Stimulated activated CD4-positive, alpha-beta T cell treated with anti-CD3 and anti-CD28 coated beads, Interleukin-12 subunit alpha, Interleukin-12 subunit beta, amount 100 ng/mL, for 4 hours (primary cell): ENCODE measurements at places on chromosomes 4 and X.

DNA sequence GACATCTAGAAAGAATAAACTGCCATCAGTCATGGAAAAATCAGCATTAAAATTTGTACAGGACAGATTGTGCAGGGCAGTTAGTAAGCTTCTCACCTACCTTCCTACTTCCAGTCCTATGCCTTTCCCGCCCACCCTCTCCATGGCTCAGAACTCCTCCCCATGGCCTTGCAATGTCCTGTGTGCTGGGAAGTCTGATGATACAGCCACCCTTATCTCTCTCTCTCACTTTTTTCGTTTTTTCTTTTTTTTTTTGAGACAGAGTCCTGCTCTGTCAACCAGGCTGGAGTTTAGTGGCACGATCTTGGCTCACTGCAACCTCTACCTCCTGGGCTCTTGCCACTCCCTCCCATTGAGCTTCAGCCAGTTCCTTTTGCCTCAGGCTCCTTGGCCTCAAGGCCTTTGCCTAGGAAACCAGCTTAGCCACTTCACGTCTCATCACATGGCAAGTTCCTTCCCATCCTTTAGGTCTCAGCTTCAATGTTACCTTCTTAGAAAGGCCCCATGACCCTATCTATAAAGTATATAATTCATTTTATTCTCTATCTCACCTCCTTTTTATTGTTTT, 259.7 kb downstream of the NKX6-1 start:
- no peak for DNase-seq

DNA sequence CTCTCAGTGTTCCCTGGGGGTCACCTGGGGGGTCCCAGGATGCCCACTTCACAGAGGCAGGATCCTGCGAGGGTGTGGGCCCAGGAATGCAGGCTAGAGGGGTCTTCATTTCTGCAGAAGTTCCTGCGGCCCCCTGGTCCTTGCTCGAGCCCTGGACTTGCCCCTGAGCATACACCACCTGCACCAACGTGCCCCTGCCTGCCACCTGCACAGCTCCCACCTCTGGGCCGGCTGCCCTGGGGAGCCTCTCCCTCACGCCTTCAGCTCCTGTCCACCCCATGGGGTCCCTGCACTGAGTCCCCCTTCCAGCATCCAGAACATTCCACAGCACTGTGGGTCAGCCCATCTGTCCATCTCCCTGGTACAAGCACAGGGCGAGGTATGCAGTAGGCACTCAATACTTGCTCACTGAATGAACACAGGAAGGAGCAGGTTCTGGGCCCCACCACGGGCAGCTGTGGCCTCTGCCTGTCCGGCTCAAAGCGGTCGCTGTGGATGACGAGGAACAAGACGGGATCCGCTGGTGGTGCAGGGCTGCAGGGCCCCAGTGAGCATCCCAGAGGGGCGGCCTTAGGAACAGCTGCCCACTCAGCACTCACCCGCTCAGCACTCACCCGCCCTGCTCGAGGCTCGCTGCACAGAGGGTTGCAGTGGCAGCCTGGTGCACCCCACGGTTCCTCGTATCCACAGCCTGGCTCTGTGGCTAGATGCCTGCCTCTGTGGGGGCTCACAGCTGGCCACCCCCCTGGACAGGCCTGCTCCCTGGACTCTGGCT, 70.5 kb upstream of the MXD4 start:
- no peak for DNase-seq

GRCh38 chr4:145528601-145529000, 46.9 kb downstream of the SMAD1 start:
- DNase-seq = no peak

DNA sequence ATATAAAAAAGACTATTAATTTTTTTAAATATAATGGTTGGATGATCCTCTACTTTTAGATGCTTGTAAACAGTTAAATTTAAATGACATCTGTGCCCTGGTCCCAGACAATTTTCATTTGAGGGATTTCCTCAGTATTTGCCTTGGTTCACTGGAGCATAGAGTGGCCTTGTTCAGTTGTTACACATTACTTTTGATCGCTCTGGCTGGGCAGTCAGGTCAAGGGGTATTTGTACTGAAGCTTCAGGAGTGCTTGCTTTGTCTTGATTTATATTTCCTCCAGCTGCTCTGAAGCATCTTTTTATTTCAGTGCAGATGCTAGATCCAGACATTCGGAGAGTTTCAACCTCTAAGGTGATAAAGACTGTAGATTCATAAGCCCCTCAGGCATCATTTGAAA, 50.0 kb downstream of the COMMD8 start:
- no peak for DNase-seq

DNA sequence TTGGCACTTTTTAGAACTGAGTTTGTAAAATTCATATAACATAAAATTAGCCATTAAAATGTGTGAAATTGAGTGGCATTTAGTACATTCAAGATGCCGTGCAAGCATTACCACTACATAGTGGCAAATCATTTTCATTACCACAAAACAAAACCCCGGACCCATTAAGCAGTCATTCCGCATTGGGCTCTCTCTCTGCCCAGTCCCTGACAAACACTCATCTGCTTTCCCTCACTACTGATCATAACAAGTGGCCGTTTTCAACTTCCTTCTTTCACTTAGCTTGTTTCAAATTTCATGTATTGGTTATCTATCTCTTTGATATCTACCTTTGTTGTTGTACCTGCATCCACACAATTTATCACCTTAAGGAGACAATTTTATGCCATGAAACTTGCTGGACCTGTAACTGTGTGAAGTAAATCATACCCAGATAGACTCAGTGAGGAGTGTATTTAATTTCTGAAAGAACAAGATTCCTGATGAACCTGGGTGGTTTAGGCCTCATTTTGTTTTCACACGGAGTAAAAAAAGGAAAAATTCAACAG, 202.1 kb downstream of the OR13H1 start:
- no peak for DNase-seq

DNA sequence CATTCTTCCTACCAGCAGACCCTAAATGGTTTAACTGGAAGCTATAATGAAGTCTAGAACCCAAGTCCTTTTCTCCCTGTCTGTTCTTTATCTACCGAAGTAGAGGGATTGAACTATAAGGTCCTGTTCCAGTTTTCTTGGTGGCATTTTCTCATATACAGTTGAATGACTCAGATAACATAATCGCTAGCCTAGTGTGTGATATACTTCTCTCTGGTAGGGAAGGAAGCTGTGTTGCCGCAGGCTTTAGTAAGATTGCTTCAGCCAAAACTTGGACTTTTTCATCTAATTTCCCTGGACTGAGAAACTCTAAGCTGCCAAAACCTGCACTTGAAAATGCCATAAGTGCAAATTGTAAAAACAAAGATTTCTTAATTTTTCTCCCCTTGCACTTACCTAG, 123.4 kb downstream of the NWD2 start:
- DNase-seq = no peak

DNA sequence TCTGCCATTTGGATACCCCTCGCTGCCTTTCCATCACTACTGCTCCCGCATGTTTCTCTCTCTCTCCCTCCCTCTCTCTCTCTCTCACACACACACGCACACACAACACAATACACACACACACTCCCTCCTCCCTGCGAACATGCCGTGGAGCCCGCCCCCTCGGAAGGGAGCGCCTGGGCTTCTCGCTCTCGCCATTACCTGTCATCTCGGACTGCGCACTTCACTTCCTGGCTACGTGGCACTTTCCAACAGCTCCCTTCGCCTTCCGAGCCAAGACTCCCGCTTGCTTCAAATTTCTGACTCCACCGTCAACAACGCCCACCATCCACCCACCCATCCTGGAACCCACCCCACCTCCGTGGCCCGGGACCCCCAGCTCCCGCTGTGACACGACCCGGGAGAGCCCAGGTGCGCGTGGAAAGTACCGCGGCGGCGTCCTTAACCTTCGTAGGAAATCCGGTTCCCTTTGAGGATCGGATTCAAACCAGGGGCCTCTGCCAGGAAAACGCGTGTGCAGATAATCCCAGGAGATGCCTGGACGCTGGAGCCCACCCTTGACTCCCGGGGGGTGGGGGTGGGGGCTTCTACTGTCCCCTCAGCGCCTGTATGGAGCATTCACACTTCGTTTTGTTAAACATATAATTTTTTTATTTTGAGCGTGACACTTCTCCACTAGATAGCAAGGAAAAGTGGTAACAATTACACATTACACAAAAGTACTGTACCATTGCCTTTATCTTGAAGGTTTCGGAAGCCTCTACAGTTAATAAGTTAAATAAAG, 12.5 kb downstream of the ARX start:
- no peak for DNase-seq

GRCh38 chr4:152340818-152341217, 195.1 kb downstream of the FBXW7 start:
- DNase-seq = no peak

DNA sequence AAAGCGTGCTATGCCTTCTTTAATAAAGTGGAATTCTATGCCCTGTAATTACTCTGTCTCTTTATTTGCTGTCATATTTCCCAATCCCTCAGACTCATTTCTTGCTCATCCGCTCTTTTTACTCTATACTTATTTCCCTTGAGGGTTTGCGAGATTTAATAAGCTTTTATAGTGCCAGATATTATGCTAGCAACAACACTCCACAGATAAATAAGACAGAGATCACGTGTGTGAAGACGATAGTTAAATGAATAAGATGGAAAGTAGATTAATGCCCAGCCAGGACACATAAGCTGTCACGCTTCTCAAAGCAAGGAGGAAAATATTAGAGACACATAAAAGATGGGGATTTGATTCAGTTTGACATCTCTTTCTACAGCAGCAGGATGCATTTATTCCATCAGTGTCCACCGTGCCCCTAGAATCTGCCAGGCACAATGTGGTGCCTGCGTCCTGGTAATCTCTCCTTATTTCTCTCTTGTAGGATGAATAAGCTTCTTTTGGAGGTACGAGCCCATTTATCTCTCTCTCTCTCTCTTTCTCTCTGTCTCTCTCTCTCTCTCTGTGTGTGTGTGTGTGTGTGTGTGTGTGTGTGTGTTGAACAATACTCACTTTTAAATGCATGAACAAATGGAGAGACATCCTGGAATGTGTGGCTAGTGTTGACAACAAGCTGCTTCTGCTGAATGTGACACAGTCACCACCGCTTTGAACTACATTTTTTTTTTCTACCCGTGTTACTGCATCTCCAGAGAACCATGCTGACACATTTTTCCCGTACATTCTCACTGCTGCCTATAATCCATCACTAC, 48.2 kb downstream of the TMEM156 start:
- no peak for DNase-seq

GRCh38 chr4:7186031-7186430, 6.3 kb upstream of the SORCS2 start:
- DNase-seq = no peak

DNA sequence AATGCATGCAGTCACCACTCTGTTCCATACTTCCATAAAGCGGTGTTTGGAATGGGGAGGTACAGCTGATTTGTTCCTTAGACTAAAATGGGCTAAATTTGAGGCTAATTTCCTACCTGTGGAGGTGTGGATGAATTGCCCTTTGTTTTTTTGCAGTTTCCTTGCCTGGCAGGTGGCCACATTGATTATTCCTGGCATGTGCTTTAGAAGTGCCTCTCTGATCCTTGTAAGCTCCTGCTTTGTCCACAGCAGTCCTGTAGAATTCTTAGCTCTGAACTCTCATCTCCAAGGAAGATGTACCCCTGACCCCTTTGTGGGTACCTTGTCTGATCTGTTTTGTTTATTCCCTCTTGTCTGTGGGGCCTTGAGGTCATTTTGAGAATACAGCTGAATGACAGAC, 136.8 kb downstream of the ADGRL3 start:
- no peak for DNase-seq

DNA sequence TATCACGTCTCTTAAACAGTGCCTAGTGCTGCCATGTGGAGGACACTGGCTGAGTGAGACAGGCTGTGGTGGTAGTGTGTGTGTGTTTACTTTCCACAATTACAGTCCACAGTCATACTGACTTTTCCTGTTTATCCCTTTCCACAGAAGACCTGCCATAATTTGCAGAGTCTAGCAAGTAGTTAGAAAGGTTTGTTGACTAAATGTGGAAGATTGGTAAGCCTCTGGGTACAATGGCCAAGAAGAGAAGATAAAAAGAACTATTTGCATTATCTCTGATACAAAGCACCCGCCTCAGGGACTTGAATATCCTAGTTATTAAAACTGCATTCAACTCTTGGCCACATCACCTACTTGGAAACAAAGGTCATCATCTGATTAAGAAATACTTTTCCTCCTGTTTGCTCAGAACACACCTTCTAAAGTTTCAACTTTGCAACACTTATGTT, 89.1 kb downstream of the FAM13A start:
- no peak for DNase-seq
